Heart left ventricle (tissue), 16 donors: ENCODE measurements at places on chromosomes 2 and 18. TPM values are rescaled to one million over a fixed set of nuclear protein-coding genes. Genes with fewer than 3 reads are reported as not detected.

Gene HRH4
- total RNA-seq = not detected

Gene TMEM247
- not detected for total RNA-seq

Gene PDE11A
- 0.77 TPM for total RNA-seq

Gene LRRC30
- not detected for total RNA-seq

Gene FEV
- not detected for total RNA-seq

Gene ZNF892
- 4.2 TPM for total RNA-seq

DNA sequence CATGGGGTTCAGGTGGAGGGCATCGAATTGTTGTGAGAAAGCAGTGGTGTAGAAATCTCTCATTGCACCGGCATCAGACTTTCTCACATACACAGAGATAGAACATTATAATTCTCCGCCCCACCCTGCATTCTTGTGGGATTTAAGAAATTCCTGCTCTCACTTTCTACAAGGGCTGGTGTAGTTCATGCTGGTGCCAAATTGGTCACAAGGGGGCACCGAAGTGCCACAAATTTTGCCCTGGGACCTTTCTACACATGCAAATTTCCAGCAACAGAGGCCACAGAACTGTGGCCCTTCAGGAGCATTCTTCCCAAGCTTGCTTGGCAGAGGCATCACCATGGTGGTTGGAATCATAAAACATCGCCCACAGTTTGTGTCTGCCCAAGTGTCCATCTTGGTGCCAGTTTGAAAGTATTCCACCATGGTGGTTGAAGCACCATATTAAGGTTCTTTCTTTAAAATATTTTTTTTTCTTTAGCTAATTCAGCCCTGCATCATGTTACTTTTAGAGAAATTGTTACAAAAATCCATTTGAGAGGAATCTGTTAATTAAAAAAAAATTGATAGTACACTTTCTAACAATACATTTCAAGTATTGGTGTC is 521.2 kb upstream of the FANCL start:
- DNase-seq = no peak

GRCh38 chr2:51079945-51080344 is 48.0 kb upstream of the NRXN1 start:
- no peak for DNase-seq

GRCh38 chr2:854460-854859 is 96.2 kb upstream of the SNTG2 start:
- no peak for DNase-seq
